ENCODE measurements at places on chromosomes 11 and 22.

DNA sequence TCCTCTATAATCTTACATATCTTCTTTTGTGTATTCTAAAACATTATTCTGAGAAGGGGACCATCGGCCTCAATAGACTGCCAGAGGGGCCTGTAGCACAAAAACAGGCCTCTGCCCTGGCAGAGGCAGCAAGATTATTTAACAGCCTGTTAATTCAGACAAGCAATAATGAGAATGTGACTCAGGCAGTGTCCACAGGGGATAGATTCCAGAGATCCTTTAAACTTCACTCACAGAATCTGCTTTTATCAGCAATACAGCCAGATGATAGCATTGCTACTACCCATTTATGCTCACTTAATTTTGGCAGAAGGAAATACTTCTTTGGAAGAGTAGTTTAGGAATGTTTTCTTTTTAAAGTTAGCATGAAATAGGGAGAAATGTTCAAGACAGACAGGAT is 44.9 kb downstream of the AAMDC start:
- DNase-seq = no peak

- DNase-seq = no peak
Measured at GRCh38 chr11:120229451-120230424, 10.2 kb upstream of the POU2F3 start.

DNA sequence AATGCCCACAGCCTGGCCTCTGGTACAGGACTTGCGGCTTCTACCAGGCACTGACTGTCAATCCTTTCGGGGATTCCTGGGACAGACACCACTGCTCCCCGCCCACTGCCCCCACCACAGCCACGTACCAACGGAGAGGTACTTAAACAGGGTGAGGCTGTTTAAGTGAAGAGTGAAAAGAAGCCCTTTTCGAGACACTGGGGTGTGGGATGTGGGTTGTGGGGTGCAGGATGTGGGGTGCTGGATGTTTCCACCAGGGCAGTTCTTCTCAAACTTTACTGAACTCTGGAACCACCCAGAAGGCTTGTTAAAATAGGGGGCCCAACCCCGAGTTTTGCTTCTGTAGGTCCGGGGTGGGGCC is 34.2 kb upstream of the PRR5 start:
- DNase-seq = no peak

DNA sequence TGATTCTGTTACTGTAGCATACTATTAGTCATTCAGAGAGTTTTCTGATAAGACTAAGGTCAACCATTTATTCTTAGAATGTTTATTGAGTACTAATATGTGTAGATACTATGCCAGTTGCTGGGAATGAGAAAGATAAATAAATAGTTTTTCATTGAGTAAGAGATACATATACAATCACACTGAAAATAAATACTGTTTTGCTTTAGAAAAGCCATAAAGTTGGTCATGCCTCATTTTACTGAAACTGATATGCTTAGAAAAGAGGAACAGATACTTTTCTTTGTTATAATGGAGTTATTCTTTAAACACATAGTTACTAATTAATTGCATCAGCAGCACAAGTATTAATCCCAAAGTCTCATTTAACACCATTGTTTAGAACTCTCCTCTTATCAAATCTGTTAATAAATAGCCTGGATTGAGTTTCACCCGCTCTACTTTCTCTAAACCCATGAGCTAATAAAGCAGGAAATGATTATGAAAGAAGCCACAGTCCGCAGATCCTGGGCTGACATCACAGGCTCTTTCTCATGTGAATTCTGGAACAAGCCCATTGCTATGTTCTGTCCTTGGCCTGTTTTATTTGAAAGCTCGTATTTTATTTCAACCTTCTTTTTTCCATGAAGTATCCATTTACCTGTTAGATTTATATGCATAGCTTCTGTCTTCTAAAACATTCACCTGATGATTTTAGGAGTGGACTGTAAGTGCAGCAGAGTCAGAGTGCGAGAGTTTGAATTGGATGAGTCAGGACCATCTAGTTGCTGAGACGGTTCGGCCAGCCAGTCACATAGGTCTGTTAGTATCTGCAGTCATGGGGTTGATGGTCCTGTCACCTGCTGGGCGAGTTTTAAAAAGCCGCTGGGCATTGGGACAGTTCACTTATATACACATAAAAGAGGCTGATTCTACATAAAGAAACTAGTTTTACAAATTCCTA is 35.5 kb downstream of the PIWIL4 start:
- DNase-seq = no peak

DNA sequence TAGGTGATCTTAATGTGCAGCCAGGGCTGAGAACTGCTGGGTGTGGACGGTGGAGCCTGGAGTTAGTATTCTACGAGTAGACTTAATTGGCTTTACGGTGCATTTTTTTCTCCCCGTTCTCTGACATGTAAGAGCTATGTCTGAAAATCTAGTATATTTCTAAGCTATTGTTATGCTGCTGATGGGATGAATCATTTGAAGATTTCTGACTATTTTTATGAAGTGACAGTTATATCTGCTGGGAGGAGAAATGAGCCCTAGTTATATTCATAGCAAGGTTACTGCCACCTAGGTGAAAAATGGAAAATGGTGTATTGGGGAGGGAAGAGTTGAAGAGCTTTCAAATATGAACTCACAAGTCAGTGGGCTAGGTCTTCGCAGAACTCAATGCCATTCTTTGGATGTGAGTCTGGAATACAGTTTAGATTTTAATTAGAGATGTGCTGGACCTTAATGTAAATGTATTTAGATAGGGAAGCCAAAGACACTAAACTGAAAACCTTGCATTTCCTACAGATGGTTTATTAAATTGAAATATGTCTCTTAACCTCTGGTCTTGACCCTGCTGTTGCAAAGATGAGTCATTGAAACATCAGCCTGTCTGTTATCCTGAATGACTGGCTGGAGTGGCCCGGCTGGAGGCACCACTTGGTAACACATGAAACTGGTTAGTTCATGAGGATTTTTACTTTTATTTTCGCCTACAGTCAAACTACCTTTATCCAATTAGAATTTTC is 293.7 kb downstream of the DDX10 start:
- DNase-seq = no peak

GRCh38 chr11:65096926-65097325 is 912 bp downstream of the VPS51 start:
- DNase-seq = no peak

GRCh38 chr11:13487661-13488030 is 8.2 kb downstream of the PTH start:
- no peak for DNase-seq

GRCh38 chr11:33616552-33616951 is 84.1 kb downstream of the C11orf91 start:
- no peak for DNase-seq

DNA sequence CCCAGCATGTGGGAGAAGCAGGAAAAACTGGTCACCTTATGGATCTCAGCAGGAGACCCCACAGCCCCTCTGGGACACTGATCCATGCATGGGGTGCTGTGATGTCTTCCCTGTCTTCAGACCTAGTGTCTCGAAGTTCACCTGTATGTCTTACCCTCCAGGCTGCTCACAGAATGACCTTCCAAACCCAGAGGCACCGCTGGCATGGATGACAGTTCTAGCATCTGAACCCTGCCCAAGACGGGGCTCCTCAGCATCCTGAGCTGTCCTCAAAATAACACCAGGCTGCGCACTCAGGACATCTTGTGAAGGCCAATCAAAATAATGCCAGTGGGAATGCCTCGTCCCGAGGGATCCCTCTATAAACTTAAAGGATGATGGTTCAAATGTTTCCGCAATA is 824.9 kb downstream of the TBC1D22A start:
- no peak for DNase-seq

- no peak for DNase-seq
Measured at GRCh38 chr11:12927221-12927620, 81.9 kb upstream of the RASSF10 start.

DNA sequence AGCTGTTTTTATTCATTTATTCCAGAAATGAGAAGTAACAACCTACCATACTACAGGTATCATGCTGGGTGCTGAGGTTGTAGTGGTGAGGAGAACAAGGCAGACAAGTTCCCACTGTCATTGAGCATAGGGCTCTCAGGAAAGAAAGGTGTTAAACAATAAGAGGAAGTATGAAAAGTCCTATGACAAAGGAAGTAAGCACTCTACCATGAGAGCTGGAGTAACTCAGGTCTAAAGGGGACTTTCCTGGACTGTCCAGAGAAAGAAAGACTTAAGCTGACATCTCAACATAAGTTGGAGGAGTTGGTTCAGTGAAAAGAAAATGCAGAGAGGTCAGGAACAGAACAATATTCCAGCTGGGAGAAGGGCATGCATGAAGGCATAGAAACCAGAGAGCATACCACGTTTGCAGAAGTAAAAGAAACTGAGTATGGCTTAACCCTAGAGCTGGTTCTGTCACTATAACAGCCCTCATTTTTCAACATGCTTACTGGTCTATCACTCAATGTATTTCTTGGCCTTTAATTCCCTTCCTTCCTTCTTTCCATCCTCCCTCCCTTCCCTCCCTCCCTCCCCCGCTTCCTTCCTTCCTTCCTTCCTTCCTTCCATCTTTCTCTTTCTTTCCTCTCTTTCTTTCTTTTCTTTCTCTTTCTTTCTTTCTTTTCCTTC is 137.8 kb upstream of the BDNF start:
- DNase-seq = no peak

GRCh38 chr11:134404575-134405341 is 7.3 kb downstream of the B3GAT1 start:
- DNase-seq = no peak

DNA sequence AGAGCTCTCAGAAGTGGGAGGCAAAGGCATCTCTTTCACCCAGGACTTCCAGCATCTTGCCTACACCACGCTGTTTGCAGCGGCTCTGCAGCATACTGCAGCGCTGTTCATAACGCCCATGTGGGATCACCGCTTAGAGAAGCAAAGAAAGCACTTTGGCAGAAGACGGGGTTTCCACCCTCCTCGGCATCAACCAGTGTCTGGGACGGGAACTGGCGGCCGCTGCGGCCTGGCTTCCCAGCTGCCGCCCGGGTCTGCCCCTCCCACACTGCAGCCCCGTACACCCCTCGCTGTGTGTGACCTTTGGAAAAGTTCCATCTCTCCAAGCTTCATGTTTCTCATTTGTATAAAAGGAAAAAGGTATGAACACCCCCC is 545 bp upstream of the TIRAP start:
- no peak for DNase-seq

DNA sequence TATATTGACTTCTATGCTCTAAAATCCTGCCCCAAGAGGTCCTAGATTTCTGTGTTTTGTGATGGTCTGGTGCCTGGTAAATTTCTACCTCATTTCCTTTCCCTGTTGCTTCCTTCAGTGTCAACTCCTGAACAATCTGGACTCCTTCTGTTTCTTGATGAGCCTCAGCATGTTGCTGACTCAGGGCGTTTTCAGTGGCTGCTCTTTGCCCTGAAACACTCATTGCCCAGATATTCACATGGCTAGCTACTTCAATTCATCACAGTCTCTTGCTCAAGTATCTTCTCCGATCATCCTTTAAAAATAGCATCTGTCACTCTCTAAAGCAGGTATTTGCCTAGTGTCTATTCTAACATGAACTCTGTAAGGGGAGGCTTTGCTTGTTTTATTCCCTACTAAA is 526.3 kb upstream of the RAG2 start:
- no peak for DNase-seq
